Muscle of arm (tissue), 14 donors: ENCODE measurements at places on chromosomes 11 and 22.

- DNase-seq: no peak
Measured at GRCh38 chr11:47895035-47895434, 46.9 kb upstream of the NUP160 start.

GRCh38 chr11:123437236-123437979, 7.3 kb downstream of the GRAMD1B start:
- no peak for DNase-seq

GRCh38 chr11:59415111-59415510, 11.1 kb downstream of the OR5A2 start:
- no peak for DNase-seq

- DNase-seq: peak; percentile 13
Measured at GRCh38 chr11:29432719-29433325, 584.0 kb downstream of the KCNA4 start.

DNA sequence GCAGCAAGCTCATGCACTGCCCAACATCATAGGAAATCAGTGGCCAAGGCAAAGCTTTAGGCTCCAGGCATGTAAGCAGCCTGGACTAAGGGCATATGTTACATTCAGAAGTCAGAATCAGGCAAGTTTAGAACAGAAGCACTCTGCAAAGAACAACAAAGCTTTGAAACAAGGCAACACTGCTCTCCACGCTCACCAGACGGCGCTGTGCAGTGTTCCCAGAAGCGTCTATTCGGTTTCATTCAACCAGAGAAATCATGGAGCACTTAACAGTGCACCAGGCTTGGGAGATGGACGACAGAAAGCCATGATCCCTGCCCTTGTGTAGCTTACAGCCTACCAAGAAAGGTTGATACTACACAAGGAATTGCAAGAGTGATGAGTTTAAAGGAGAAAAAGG, 555.8 kb downstream of the BUD13 start:
- DNase-seq: no peak

DNA sequence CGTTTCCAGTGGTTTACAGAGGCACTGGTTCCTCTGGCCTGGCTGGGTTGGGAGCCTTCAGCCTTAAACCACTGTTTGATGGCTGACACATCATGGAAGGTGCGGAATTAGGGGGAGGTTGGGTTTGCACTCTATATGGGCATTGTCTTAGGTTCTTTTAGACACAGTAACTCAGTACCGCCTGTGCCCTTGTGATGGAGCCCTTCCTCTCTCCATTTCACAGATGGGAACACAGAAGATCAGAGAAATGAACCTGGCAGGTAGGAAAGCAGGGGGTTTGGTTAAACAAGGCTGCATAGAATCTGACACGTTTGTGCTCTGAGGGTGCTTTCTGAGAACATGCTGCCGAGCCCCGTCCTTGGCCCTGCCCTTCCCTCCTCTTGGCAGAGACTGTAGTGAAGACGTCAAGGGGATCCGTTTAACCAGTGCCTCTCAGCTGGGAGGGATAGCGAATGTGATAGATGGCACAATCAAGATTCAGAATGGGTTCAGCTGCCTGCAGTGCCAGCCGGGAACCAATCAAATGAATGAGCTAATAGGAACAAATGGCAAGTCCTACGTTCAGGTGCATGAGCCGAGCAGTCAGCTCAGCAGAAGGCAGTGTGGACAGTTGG, 228.6 kb downstream of the TBC1D22A start:
- DNase-seq: no peak

DNA sequence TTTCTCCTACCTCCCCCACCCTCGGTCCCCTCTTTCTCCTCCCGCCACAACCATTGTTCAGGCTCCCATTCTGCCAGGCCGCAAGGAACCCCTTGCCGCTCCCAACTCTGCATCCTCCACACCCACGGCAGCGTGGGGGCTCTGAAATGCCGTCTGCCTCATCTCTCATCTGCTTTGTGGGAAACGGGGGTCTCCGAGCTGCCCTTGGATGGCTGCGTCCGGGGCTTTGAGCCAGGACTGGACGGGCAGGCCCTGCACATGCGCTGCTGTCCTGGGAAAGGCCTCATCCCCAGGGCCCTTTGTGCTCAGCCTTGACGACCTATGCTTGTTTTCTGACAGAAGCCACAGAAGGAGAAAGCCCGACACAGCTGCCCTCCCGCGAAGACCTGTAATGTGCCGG, 8.5 kb downstream of the CRELD2 start:
- no peak for DNase-seq

DNA sequence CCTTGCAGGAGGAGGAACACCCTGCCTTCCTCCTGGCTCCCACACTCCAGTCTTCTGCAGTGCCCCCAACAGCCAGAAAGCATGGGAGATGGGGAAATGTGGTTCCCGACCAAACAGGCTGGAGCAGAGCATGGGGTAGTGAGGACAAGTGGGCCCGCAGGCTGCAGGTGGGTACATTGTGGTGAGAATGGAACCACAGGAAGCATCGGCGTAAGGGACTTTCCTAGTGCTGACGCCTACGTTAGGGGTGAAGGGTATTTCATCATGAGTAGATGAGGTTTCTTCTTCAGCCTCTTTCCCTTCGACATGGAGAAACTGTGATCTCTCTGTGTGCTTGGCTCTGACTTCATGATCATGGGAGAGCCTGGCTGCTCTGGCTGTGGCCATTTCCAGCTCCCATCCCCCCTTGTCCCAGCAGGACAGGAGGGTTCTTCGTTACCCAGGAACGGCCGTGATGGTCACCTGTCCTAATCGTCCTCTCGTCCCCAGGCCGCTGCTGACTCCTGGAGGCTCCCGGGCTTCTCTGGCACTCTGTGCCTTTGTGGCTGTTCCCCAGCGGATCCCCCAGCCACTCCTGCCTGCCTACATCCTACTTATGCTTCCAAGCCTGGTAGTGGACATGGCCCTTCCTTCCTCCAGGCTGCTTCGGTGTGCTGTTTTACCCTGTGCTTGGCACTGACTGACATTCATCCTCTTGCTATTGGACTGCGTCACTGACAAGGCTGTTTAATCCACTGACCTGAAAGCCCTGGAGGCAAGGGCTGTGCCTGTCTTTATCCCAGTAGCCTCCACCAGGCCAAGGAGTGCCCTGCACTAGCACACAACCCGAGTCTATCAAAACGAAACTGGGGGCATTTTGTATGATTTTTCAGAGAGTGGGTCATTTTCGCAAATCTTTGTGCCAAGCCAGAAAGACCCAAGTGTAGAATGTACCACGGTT, 65.2 kb upstream of the CECR2 start:
- no peak for DNase-seq

- DNase-seq: no peak
Measured at GRCh38 chr11:44404301-44404700, 94.4 kb upstream of the ALX4 start.

DNA sequence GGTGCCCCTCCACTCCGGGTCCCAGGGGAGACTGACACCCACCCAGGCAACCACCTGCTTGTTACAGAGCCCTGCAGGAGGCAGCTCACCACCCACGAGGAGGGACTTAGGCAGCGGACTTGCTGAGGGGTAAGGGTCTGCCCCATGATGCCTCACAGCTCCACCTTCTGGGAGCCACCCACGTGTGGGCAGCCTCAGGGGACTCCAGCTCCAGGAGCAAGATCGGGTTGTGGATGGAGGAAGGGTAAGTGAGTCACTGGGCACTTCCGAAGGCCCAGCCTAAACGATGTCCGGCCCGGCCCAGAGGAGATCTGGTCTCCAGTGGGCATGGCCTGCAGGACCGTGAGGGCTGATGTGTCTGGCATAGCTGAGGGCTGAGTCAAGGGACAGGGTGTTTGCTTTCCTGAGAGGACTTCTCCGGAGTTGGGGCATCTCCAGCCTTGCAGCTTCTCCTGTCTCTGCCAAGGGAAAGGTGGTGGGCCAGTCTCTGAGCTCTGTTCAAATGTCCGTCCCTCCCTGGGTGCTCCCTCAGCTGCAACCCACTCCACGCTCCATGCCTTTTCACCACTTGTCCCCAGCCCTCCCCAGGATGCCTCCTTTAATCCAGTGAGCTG, 32.3 kb upstream of the P2RY2 start:
- DNase-seq: no peak

GRCh38 chr11:46112961-46113607, 8.2 kb downstream of the PHF21A start:
- DNase-seq: peak; percentile 52

DNA sequence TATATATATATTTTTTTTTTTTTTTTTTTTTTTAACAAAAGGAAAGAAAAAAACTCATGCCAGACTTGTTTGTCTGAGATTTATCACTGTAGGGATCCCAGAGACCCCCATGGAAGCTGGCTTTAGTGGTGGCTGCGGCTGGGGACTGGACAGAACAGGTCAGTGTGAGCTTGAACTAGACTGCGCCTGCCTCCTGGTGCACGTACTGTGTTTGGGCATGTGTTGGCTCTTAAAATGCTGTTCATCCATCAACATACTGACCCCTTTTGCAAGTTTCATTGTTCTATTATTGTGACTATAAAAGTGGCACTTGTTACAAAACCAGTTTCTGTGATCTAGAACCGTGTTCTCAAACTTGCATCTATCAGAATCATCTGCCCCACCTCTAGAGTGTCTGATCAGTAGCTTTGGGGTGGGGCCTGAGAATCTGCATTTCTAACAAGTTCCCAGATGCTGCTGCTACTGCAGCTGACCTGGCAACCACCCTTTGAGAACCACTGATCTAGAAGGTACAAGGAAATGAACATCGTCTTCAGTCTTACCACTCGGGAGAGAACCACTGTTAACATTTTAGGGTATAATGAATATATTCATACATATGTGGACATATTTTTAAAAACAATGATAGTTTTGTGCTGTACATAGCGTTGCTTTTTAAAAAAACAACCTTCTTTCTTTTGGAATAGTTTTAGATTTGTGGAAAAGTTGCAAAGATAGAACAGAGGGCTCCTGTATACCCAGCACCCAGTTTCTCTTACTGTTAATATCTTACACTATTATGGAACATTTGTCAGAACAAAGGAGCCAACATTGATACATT, 54.0 kb downstream of the ZNRF3 start:
- no peak for DNase-seq

GRCh38 chr11:38169286-38169685, 1571.2 kb upstream of the RAG2 start:
- DNase-seq: no peak

- DNase-seq: no peak
Measured at GRCh38 chr11:42778193-42778592, 533.6 kb upstream of the API5 start.

GRCh38 chr11:129574431-129574830, 198.8 kb downstream of the BARX2 start:
- no peak for DNase-seq

- no peak for DNase-seq
Measured at GRCh38 chr11:73374151-73374550, 2.0 kb upstream of the RELT start.

DNA sequence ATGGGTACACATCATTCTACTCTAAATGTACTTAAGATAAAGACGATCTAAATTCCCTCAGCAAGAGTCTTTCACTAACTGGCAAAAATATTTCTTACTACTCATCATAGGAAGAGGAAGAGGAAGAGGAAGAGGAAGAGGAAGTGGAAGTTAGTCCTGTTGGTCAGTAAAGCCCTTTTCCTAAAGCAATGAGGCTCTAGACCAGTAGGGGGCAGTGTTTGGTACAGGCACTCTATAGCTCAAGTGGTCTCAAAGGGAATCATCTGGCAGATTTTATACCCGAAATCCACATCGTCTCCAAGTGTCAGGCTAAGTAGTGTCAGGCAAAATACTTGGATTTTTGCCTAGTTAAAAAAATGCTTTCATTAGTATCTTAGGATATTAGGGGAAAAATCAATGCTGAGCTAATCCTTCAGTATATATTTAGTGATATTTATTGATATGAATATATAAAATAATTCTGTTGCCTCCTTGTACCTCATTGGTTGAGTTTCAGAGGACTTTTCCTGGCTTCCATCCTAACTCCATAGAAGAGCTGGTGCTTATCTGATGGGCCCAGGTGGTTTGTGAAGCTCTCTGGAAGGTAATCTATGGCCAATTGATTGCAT, 7.7 kb downstream of the BLID start:
- DNase-seq: no peak

DNA sequence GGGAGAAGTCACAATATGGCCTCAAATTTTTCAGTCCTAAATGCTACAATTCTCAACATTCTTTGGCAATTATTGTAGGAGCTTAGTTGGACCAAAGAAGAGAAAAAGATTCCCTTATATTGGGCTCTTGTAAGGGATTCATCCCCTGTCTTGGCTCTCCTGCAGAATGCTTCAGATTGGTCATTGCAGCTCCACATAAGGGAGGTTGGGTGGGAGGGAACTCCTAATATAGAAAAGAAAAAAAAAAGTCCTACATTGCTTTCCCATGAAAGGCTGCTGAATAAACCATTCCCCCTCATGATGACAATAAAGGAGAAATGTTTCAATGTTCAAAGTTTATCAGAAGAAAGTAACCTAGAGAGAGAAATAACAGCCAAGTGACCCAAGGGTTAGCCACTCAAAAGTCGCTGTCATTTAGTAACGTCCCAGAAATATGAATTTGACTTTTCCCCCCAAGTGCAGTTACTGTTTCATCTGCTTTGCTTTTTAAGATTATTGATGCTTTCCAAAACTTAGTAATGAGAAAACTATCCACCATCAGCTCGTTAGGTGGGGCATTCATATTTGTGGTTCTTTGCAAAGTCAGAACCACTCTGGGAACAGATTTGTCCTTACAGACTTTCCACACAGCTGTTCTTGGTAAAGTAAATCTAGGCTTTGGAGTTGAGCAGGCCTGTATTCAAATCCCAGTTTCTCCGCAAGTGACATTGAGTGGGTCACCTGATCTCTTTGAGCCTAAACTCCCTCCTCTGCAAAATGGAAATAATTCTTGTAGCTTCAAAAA, 5.0 kb upstream of the SLC1A2 start:
- no peak for DNase-seq

- no peak for DNase-seq
Measured at GRCh38 chr11:21710809-21711208, 482.1 kb upstream of the ANO5 start.

DNA sequence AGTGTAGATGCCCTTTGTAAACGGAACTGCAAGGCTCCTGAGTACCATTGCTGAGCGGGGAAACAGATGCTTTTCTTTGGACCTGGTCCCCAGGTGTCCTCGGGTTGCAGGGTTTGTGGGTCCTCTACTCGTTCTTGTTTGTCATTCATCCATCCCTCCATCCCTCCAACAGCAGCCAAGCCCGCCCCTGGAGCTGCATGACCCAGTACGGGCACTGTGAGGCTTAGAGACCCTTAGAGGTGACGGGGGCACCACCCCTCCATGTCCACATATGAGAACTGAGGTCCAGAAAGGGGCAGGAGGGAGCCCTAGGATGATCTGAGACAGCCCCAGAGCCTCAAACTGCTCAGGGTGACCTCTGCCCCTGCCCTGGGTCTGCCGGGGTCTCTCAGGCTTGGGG, 45.4 kb downstream of the WNT11 start:
- no peak for DNase-seq

GRCh38 chr11:61700212-61700611, 20.0 kb downstream of the DAGLA start:
- no peak for DNase-seq

- DNase-seq: no peak
Measured at GRCh38 chr22:18103527-18104269, 6.9 kb upstream of the TUBA8 start.
